ENCODE measurements at places on chromosomes 2 and 18.

DNA sequence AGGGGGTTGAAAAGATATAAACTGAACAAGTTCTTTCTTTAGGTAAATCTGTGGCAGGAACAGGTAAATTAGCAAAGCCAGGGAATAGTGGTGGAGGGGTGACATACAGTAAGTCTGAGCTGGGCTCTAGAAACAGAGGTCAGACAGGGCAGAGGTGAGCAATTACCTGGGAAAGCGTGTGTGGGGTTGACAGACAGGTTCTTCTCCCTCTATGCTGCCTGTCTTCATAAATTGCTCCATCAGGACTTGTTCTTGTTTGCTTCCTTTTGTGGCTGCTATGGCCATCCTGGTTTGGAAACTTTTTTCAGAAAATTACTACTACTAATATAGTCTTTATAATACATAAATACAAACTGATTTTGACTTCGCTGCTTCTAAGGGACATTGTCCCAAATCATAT, 3.4 kb upstream of the ANKRD12 start:
- no peak for DNase-seq

DNA sequence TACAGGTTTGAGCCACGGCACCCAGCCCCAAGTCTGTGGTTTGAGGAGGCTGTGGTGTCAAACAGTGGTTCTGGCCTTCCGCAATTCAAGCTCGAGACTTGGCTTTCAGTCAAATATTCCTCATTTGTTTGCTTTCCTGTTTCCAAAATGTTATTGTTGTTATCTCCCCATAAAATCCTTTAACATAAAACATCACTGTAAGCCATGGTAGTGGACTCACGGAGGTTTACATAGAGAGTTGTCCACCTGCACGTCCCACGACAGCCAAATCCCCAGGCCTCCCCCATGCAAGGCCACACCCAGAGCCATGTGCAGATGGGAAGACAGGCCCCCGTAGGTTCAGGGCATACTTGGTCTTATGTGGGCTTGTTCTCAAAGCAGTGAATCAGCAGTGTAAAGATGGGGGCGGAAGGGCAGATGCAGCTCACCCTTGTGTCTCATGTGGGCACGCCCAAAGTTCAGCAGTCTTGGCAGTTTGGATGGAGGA, 18.9 kb upstream of the ST3GAL5 start:
- no peak for DNase-seq

GRCh38 chr2:101386599-101387150, 628 bp downstream of the CREG2 start:
- no peak for DNase-seq

- no peak for DNase-seq
Observed at GRCh38 chr2:237165405-237166276, 80.0 kb downstream of the COPS8 start.

GRCh38 chr2:196125596-196125995, 45.8 kb downstream of the STK17B start:
- DNase-seq, result no peak

GRCh38 chr2:11505652-11506610, 27.9 kb upstream of the GREB1 start:
- no peak for DNase-seq

DNA sequence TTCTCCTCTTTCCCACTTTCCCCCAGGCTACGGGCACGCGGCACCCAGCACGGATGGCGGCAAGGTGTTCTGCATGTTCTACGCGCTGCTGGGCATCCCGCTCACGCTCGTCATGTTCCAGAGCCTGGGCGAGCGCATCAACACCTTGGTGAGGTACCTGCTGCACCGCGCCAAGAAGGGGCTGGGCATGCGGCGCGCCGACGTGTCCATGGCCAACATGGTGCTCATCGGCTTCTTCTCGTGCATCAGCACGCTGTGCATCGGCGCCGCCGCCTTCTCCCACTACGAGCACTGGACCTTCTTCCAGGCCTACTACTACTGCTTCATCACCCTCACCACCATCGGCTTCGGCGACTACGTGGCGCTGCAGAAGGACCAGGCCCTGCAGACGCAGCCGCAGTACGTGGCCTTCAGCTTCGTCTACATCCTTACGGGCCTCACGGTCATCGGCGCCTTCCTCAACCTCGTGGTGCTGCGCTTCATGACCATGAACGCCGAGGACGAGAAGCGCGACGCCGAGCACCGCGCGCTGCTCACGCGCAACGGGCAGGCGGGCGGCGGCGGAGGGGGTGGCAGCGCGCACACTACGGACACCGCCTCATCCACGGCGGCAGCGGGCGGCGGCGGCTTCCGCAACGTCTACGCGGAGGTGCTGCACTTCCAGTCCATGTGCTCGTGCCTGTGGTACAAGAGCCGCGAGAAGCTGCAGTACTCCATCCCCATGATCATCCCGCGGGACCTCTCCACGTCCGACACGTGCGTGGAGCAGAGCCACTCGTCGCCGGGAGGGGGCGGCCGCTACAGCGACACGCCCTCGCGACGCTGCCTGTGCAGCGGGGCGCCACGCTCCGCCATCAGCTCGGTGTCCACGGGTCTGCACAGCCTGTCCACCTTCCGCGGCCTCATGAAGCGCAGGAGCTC, 35.4 kb downstream of the KCNK3 start:
- DNase-seq, result no peak

- DNase-seq, result peak; percentile 67
Observed at GRCh38 chr2:31138037-31138962, at the start of gene GALNT14. Gene GALNT14 (minus strand): TSS chr2:31138440. CDS start chr2:31138086, 354 bp downstream.

GRCh38 chr2:157245846-157246764, 11.4 kb upstream of the GALNT5 start:
- no peak for DNase-seq

DNA sequence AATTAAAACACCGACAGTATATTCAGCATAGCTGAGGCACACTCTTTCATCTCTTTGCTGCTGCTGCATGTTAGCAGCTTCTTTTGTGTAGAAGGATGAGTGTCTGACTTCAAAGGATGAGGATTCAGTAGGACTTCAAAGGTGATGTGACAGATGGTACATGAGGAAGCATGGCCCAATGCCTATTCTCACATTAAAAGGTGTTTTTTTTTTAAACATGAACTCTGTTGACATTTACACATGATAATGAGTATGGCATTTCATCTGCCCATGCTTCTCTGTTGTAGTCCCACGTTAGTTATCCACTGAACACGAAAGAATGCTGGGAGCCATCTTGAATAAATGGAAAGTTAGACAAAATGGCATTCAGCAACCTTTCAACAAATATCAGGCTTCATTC, 1950.8 kb upstream of the PIK3C3 start:
- no peak for DNase-seq

DNA sequence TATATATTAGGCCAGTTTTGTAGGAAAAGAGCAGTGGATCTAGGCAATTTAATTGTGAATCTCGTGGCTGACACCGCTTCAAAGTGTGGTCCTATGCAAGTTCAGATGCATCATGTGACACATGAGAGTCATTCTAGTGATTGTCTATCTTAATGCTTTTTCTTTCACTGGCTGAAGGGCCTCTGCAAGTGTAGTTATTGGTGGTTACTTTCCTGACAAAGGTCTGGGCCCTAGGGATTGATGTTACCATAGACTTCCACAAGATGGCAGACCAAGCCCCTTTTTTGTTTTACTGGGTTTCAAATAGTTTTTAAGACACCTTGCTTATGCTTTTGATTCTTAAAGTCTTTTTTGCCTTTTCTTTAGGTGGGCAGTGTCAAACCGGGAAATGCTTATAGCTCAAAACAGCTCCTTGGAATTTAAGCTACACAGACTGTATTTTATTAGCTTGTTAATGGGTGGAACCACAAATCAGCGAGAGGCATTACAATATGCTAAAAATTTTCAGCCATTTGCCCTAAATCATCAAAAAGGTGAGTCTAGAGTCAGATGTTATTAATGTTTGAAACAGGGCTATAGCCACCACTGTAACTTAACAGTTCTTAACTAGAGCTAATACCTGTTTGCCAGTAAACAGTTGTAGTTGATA, 25.9 kb downstream of the CD8A start:
- no peak for DNase-seq

DNA sequence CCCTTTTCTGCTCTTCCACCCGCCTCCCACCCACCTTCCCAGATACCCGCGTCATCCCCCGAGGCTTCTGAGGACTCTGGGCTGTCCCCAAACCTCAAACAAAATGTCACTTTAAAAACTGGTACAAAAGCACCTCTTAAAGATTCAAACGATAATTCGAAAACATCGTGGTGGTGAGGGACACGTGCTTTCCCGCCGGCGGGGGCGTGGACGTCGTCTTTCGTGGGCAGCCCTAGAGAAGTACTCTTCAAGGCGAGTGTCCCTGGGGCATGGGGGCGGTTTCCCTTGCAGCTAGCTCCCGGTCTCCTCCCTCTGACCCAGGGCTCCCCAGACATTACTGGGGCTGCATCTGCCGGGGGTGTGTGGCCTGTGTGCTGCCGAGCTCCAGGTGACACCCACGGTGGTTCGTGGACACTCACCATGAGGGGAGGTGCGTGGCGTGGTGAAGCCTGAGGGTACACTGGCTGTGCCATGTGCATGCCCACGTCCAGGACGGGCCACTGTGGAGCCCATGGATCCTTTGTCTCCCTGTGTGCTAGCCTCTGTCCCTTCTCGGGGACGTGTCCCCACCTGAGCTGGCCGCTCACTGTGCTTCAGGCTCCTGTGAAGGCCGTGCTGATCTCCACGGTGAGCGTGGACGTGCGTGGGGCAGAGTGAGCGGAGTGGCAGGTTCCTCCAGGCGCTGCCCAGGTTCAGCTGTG, 117.8 kb downstream of the NFATC1 start:
- DNase-seq, result no peak

- no peak for DNase-seq
Observed at GRCh38 chr18:28363124-28363523, 186.2 kb upstream of the CDH2 start.

DNA sequence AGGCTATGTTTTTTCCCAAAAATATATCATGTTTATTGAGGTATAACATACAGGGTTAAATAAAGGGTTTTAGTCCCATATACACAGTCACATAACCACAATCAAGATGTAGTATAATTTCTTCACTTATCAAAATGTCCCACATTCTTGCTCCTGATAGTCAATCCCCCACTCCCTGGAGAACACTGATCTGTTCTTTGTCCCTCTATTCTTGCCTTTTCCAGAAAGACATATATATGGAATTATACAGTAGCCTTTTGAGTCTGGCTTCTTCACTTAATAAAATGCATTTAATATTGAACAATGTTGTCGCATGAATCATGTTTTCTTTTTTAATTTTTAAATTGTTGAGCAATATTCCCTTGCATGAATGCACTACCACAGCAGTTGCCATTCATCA, 1059.7 kb downstream of the TSN start:
- DNase-seq, result no peak

- no peak for DNase-seq
Observed at GRCh38 chr2:240782886-240783818, 36.9 kb downstream of the KIF1A start.

DNA sequence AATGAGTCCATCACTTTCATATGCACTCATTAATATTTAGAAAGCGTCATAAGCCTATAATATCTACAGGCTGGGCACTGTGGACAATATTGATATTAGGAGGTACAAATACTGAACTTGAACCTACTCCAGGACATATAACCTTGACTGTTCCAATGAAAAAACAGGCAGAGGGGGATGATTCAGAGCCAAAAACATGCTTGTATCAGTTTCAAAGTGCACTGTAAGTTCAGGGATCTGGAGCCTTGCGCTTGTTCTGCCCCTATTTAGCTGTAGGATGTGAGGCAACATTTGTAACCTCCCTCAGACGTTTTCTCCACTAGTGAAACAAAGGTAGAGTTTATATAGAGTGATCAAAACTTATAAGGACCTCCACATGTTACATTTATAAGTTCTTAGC, 246.1 kb upstream of the GYPC start:
- no peak for DNase-seq

DNA sequence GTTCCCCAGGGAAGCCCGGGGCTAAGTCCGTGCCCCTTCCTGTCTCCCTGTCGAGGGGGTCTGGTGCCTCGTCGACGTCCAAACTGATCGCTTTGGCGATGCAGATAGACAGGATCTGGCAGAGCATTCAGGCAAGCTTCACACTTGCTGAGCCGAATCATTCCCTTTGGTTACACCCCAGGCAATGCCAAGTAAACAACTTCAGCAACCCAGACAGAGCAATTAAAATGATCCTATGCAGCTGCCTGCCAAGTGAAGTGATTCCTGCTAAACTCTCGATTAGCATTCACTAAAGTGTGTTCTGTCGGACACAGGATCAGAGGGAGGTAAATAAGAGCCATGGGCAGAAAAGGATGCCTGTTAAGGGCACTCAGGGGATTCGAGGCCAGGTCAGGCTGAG, 108.2 kb upstream of the RAB12 start:
- DNase-seq, result peak; percentile 64

DNA sequence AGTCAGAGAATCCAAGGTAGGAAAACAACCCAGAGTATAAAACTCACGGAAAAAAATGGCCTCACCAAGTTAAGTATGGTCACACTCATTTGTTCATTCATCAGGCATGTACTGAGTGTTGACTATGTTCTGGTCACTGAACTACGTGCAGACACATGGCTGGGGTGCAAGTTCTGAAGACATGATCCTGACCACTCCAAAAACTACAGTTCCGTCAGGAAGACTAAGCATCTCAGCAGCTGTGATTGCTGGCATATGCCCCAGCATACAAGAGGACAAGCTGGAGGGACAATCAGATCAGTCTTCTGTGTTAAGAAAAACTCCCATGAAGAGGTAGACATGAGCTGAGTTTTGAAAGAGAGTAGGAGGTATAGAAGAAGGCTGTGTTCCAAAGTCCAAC, 72.8 kb downstream of the TCF4 start:
- DNase-seq, result no peak

- no peak for DNase-seq
Observed at GRCh38 chr2:56515399-56515798, 331.6 kb downstream of the CCDC85A start.

- DNase-seq, result no peak
Observed at GRCh38 chr2:191692502-191693115, 14.7 kb downstream of the NABP1 start.

DNA sequence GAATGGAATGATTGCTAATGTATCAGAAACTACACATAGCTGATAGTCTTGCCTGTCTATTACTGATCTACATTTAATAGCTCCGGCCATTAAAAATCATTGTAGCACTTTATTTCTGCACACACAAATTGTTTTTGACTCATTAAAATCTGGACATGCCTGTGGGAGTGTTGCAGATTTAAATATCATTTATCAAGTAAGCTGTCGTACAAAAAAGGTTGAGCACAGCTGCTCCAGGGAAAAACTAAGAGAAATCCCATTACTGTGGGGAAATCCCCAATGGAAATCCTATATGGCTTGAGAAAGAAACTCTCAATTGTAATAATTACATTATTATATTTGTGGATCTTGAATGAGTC, 99.6 kb upstream of the CERS6 start:
- DNase-seq, result no peak

GRCh38 chr18:23721696-23722480, 32.6 kb downstream of the LAMA3 start:
- DNase-seq, result no peak
